GM12864 (cell line): ENCODE measurements at places on chromosomes 16 and 17.

- no peak for DNase-seq
Measured at GRCh38 chr16:65572156-65572555, 450.3 kb upstream of the CDH11 start.

- DNase-seq = no peak
Measured at GRCh38 chr16:71867939-71868338, 16.0 kb downstream of the ZNF821 start.

DNA sequence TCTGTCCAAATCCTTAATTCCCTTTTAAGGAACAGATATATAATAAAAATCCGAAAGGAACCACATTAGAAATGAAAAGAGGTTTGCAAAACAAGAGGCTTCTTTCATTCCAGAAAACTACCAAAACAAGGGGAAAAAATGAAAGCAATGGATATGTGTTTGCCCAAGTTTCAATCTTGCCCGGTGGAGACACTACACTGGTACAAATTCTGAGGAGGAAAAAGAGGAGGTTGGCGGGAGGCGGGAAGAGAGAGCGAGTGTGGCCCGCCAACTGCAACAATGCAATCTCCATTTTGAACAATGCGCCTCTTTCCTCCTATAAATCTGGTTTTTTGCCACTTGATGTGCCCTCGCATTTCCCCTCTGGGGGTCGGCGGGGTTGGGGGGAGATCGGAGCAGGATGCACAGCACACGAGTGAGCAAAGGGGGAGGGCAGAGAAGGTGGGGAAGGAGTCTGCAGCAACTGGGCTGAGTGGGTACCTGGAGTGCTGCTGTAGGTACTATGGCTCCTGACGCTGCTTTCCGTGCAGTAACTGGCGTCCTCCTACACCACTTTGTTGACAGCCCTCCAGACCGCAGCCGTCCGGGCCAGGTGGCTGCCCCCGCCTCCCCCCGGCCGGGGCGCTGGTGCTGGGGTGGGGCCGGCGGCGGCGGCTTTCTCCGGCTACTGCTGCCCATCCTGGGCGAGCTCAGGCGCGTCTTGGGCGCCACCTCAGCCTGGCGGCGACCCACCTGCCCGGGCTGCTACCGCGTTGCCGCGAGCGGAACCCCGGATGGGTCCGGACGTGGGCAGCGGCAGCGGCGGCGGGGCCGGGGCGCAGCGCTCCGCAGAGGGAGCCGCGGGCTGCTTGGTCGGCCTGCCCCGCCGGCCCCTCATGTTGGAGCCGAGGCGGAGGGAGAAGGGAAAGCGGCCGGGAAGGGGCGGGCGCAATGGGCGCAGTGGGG is 93.8 kb upstream of the PLEKHM1 start:
- DNase-seq = peak; percentile 63

DNA sequence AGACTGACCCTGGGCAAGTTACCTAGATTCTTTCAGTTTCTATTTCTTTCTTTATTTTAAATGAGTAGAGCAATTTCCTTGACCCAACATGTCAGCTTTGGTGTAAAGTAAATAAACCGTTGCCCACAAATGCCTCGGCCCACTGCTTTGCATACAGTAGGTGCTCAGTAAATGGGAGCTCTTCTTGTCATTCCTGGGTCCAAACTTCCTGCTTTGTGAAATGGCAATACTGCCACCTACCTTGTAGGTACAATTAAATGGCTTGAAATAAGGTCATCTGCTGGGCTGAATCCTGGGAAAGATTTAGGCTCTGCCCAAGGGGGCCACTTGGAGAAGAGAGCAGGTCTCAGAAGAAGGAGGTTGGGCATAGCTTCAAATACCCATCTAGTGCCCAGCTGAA is 253.0 kb downstream of the HS3ST3B1 start:
- no peak for DNase-seq

DNA sequence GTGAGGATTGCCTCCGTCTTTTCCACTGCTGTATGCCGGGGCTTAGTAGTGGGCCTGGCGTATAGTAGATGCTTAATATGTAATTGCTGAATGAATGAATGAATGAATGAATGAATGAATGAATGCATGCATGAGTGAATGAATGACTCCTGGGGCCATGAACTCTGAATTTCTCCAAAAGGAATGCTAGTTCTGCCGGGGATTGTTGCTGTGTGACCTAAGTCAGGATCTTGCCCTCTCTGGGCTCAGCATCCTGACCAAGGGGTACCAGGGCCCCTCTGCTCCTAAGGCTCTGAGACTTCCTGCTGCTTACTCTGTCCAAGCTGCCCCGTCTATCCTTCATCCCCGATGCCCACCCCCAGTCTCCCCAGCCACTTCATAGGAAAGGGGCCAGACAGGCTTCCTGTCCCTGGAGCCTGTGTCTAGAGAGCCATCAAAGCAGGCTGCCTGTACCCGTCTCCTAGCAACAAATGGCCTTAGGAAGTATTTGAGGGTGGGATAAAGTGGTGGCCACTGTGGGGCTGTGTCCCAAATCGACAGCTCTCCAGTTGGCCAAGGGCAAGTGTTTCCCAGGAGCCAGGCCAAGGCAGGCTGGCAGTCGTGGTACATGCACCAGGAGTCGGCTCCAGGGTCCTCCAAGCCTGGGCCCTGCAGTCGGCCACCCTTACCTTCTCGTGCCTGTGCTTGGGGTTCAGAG is 11.6 kb upstream of the MPRIP start:
- no peak for DNase-seq

GRCh38 chr17:39563476-39563875 is 44.2 kb downstream of the NEUROD2 start:
- DNase-seq = no peak

- no peak for DNase-seq
Measured at GRCh38 chr16:50479771-50480170, 68.4 kb upstream of the NKD1 start.

GRCh38 chr16:72922714-72923113 is 125.2 kb downstream of the ZFHX3 start:
- no peak for DNase-seq

- DNase-seq = peak; percentile 86
Measured at GRCh38 chr16:15897834-15898254, 9.4 kb upstream of the CEP20 start.

DNA sequence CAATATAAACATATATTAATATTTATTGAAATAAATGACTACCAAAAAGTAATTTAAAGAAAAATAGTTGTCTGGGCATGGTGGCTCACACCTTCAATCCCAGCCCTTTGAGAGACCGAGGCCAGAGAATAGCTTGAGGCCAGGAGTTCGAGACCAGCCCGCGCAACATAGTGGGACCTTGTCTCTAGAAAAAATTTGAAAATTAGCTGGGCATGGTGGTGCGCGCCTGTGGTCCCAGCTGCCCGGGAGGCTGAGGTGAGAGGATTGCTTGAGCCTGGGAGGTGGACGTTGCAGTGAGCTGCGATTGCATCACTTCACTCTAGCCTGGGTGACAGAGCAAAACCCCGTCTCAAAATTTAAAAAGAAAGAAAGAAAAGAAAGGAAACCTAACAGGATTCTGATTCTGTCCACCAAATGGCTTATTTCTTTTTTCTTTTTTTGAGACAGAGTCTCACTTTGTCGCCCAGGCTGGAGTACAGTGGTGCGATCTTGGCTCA is 3.4 kb upstream of the BPTF start:
- DNase-seq = no peak

GRCh38 chr17:1186923-1187771 is 7.4 kb upstream of the ABR start:
- DNase-seq = no peak

- no peak for DNase-seq
Measured at GRCh38 chr17:38658741-38659345, 15.9 kb downstream of the EPOP start.

- no peak for DNase-seq
Measured at GRCh38 chr17:49523196-49523595, 28.1 kb downstream of the NGFR start.

- DNase-seq = no peak
Measured at GRCh38 chr17:828761-829160, 46.6 kb downstream of the MRM3 start.

- DNase-seq = no peak
Measured at GRCh38 chr16:56603589-56603988, 4.8 kb upstream of the MT2A start.

DNA sequence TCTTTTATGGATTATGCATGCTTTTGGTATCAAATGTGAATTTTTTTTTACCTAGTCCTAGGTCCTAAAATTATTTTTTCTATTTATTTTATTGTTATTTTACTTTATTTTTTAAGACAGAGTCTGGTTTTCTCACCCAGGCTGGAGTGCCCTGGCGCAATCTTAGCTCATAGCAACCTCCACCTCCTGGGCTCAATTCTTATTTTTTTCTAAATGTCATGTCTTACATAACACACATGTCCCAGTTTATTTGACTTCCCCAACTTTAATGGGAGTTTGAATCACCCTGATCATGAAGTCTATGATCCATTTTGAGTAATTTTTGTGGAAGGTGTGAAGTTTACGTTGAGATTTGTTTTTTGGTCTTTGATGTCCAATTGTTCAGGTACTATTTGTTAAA is 3.3 kb upstream of the CCL18 start:
- no peak for DNase-seq

GRCh38 chr16:62549875-62550274 is 513.6 kb upstream of the CDH8 start:
- DNase-seq = no peak

- no peak for DNase-seq
Measured at GRCh38 chr17:50272246-50272645, 2.0 kb upstream of the TMEM92 start.

DNA sequence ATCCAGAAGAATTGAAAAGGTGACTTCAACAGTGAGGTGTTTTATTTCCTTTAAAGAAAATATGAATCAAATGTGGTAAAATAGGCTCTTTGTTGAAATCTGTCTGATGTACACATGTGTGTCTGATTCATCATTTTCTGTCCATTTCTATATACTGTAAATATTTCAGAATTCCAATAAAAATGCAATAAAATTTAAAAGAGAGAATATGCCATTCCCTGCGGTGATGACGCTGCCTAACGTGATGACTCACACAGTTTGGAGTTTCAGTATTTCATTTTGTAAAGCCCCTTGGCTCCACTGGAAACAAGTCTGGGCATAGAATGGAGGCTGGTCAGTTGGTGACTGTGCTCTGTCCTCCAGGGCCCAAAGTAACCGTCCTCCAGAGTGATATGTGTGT is 482.5 kb upstream of the CDH5 start:
- no peak for DNase-seq

DNA sequence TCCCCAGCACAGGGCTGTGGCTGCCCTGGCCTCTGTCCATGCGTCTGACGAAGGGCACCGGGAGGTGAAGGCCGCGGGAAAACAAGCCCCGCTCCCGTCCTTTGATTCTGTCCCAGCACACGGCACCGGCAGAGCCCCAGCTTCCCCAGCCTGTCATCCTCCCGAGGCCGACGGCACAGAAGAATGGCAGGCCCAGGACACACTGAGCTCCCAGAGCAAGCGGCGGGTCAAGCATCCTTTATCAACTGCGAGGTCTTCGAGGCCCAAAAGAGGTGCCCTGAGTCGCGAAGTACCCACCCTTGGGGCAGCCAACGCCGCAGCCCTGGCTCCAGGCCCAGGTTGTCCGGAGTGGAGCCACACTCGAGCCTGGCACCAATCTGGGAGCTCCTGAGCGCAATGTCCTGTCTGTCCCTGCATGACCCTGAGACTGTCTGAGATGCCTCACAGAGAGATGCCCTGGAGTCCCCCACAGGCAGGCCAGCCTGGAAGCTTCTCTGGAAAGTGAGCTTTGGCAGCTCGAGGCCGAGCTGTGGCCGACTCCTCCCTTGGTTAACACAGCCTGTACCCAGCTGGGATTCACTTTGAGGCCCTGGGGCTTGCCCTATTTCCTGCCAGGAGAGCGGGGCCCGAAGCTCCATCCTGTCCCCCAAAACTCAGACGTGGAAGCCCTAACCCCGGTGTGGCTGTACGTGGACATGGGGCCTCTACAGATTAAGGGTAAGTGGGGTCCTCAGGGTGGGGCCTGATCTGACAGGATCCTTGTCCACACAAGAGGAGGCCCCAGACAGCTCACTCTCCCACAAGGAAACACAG is 23.3 kb downstream of the SLC7A5 start:
- no peak for DNase-seq

DNA sequence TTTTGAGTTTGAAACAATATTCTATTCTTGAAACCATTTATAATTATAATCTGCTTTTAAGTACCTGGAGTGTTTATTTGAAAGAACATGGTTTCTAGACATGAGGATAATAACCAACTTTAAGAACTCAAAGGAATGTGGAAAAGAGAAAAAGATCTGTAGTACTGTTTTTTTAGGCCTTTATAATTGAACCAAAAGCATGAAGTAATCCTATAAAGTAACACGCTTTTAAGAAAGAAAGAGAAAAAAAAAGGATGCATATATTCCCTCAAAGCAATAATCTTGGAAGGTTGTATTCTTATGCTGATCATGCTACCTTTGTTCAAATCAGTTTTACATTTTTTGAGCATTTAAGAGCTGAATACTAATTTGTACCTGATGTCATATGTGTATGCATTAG is 54.0 kb upstream of the RHBDL3 start:
- no peak for DNase-seq

DNA sequence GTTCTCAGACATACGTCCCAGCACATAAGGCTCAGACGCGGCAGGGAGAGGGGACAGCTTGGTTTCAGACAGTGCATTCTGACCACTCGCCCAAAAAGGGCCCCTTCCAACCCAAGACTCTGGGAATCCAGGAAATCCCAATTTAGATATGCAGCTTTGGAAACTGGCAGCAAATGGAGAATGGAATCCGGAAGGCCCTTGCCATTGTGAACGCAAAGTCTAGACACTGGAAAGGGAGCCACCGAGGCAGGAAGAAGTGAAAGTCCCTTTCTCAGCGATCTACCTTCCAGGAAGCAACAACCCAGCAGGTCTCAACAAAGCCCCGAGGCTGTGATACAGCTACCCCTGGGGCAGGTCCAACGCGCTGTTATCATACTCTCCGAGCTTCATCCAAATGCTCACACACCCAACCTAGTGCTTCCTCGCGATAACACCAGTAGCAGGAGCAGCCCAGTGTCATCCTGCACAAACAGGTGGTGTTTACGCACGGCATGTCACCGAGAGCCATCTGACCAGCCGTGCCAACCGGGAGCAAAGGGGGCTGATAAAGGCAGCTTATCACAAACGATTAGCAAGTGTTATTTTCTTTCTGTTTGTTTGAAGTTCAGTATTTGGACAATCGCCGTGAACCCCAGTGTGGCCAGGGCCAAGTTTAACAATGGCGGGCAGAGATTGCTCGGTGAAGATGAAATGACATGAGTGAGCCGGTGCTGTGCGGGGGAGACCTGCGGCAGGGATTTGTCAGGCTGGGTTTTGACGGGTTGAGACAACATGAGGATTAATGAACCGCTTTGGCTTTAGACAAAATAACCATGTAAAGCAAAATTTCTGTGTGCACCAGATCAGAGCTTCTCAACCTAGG is 240.6 kb downstream of the FOXL1 start:
- DNase-seq = no peak

DNA sequence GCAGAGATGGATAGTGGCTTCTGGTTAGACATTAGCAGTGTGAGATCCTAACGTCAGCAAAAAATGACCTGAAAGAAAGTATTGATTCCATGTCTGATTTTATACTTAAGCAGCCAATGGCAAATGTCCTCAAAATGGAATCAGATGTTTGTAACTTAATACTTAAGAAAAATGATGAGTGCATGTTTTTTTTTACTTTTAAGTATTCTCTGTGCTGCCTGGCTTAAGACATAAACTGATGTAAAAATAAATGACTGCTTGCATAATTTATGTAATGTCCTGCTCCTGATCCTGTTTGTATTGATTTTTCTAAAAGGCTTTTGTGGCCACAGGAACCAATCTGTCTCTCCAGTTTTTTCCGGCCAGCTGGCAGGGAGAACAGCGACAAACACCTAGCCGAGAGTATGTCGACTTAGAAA is 7.4 kb downstream of the CBFB start:
- DNase-seq = no peak

- no peak for DNase-seq
Measured at GRCh38 chr17:2106308-2106955, 51.5 kb downstream of the HIC1 start.

GRCh38 chr16:11534262-11534661 is 52.5 kb downstream of the LITAF start:
- no peak for DNase-seq
